Stimulated activated CD8-positive, alpha-beta memory T cell treated with anti-CD3 and anti-CD28 coated beads, Interleukin-2, amount 100 ng/mL, for 1 hour (primary cell): ENCODE measurements at places on chromosomes 4 and X.
A peak's percentile ranks its signal among the peaks of the same experiment; 100 is the strongest.

GRCh38 chrX:40933132-40933705 lies 152.0 kb upstream of the USP9X start:
- no peak for DNase-seq

DNA sequence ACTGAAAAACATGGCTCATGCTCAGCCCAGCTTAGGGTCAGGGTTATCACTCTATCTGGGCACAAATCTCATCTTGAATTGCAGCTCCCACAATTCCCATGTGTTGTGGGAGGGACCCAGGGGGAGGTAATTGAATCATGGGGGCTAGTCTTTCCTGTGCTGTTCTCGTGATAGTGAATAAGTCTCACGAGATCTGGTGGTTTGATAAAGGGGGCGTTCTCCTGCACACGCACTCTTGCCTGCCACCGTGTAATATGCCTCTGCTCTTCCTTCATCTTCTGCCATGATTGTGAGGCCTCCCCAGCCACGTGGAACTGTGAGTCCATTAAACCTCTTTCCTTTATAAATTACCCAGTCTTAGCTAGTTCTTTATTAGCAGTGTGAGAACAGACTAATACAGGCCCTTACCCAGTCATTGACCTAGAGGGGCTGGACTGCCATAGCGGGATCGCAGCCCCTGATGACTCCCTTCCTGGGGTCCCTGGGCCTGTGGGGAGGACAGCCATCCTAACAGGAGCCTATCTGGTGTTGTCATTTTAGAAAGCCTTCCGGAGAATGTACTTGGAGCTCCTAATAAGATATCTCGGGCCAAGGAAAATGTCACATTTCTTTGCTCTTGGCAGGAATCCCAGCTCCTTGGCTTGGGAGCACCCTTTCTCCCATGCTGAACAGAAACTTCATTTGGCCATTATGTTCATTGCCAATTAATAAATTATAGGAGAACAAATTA lies 112.6 kb downstream of the PHKA2 start:
- DNase-seq, result no peak

GRCh38 chrX:106952988-106953387 lies 32.8 kb downstream of the CLDN2 start:
- no peak for DNase-seq

DNA sequence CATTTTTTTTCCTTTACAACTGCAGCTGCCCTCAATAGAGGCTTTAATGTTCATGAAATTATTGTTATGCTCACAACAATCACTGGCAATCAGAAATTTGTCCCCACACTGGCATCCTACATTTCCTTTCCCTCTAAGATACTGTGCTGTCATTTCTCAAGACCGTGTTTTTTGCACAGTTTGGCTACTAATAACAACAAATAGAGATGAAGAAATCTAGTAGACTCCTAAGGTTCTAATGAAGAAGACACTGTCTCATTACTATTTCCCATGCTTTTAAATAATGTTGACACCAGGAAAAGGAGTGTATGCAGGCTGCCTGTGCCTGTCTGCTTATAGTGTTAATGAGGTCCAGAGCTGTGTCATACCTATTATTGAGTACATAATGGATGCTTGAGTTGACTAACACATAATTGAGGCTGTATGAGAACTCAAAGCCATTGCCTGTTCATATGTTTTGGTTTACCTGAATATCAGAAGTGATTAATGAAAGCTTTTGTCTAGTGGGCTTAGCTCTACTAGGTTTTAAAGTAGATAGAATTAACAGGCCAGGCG lies 1.5 kb upstream of the EIF4E start:
- DNase-seq, result no peak

DNA sequence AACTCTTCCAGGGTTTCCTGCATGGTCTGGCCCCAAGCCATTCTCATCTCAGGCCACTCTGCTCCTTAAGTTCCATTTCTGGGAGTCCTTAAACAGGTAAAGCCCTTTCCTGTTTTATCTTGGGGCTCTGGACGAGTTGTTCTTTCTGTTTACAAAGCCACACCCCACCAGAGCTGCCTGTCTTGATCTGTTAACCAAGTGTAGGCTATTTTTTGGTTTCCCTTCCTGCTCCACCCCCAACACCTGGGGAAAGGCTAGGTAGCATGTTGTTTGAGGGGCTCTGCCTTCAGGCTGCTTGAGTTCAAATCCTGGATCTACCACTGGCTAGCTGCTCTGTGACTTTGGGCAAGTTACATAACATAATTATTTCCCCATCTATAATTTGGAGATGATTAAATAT lies 40.0 kb downstream of the ERVMER34-1 start:
- no peak for DNase-seq

DNA sequence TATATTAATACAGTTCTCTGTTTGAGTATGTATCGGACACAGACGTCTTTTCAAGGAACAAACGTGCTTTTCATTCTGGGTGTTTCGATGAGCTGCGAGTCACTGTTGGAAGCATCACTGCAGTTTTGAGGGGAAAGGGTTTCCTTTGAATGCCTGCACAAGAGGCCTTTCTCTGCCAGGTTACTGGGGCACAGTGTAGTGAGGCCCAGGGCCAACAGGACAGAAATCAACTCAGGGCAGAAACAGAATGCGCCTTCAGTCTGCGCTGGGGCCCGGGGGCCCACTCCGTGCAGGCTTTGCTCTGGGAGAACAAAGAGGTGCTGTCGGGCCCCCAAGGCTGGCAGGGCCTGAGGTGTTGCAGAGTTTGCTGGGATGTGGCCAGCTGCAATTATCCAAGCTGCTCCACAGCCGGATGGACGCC lies 2.3 kb upstream of the PPP2R3B start:
- DNase-seq, result no peak

GRCh38 chrX:19096586-19096985 lies 25.7 kb downstream of the ADGRG2 start:
- no peak for DNase-seq

DNA sequence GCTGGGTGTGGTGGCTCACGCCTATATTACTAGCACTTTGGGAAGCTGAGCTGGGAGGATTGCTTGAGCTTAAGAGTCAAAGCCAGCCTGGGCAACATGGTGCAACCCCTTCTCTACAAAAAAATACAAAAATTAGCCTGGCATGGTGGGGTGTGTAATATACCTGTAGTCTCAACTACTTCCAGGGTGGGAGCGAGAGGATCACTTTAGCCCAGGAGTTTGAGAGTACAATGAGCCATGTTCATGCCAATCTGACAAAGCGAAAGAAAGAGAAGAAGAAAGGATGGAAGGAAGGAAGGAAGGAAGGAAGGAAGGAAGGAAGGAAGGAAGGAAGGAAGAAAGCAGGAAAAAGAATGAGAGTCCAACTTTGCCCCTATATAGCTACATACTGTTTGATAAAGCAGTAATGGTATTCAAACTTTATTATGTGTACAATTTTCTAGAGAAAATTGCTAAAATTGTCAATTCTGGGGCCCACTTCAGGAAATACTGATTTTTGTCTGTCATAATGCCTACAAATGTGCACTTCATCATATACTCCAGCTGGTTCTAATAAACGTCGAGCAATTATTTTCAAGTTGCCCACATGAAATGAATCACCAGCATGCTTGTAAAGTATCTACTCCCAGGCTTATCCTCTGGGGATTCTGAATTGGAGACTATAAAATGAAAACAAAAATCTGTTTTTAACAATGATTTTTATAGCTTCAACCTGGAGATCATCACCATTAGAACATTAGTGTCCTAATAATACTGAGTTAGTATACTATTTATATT lies 132.3 kb downstream of the NDST4 start:
- DNase-seq, result no peak

- no peak for DNase-seq
Observed at GRCh38 chr4:16205298-16206164, 20.7 kb downstream of the TAPT1 start.

- DNase-seq, result no peak
Observed at GRCh38 chrX:149903889-149904748, 23.1 kb downstream of the MAGEA8 start.

- no peak for DNase-seq
Observed at GRCh38 chr4:166045457-166045856, 172.4 kb downstream of the TLL1 start.

DNA sequence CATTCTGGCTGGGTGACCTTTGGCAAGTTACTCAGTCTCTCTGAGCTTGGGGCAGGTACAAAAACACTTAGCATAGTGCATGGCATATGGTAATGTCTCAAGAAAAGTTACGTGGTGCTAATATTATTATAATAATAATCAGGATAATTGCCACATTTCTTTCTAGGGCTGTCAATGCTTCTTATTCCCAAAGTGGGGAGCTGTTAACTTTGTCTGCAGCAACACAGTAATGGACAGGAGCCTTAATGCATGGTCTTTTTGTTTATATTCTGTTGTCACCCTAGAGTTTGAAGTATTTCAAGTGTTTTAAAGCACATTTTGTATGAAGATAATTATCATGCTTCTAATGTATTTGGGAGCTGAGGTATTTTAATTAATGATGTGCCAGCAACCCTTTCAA lies 121.8 kb downstream of the FHIP1A start:
- DNase-seq, result no peak

DNA sequence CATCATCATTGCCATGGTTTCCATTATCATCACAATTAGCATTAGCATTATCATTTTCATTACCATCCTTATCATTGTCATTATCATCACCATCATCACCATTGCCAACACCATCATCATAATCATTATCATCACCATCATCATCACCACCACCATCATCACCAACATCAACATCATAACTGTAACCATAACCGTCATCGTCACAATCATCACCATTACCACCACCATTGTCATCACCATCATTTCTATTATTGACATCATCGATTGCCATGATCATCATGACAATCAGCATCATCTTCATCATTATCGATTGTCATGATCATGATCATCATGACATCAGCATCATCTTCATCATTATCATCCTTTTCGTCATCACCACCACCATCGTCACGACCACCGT lies 88.9 kb upstream of the MSX1 start:
- no peak for DNase-seq

DNA sequence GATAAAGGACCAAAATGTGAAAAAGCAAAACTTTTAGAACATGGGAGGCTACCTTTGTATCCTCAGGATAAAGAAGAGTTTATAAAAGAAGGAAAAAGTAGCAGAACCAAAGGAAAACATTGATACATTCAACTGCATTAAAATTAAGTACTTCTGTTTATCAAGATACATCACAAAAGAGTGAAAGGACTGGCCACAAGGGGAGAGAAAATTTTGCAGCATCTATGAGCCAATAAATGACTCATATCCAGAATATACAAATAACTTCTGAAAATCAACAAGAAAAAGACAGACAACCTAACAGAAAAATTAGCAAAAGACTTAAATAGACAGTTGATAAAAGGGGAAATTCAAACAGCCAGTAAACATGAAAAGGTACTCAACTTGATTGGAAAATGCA lies 177.1 kb downstream of the RBMX2 start:
- DNase-seq, result no peak

- no peak for DNase-seq
Observed at GRCh38 chr4:3874028-3874415, 107.8 kb downstream of the ADRA2C start.

GRCh38 chrX:147875866-147876596 lies 35.7 kb upstream of the FMR1 start:
- DNase-seq, result no peak

GRCh38 chr4:108352664-108353308 lies 184.1 kb upstream of the LEF1 start:
- DNase-seq, result no peak

- no peak for DNase-seq
Observed at GRCh38 chrX:11597479-11597878, 68.2 kb downstream of the ARHGAP6 start.

- peak; percentile 13 for DNase-seq
Observed at GRCh38 chrX:148310426-148311165, 189.8 kb upstream of the AFF2 start.

- no peak for DNase-seq
Observed at GRCh38 chrX:74343343-74344279, 39.6 kb downstream of the ZCCHC13 start.

- no peak for DNase-seq
Observed at GRCh38 chr4:18077808-18078207, 56.3 kb upstream of the LCORL start.

DNA sequence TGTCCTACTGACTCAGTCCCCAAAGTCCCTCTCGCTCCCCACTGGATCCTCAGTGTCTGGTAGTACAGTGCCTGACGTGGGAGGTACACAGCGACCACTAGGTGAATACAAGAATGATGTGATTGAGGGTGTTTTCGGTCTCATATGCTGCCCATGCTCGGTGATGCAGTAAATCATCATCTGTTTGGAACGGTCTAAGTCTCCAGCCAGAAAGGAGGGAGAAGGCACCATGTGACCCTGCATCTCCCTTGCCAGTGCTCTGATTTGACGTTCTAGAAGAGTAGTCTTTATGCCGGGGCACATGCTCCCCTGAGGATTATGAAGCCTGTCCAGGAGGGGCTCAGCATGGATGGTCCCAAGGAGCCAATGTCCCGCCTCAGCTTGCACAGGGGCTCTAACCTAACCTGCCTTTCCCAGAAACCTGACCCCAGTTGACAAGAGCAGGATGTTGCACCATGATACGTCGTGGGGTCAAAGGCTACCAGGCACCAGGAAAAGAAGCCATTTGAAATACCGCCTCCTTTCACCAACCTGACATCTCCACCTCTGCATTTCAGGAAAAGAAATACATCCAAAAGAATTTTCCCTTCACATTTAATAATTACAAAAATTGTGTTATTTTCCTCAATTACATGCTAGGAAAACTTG lies 13.8 kb upstream of the PLXNB3 start:
- no peak for DNase-seq

GRCh38 chr4:88535090-88535755 lies 11.6 kb upstream of the PYURF start:
- no peak for DNase-seq

DNA sequence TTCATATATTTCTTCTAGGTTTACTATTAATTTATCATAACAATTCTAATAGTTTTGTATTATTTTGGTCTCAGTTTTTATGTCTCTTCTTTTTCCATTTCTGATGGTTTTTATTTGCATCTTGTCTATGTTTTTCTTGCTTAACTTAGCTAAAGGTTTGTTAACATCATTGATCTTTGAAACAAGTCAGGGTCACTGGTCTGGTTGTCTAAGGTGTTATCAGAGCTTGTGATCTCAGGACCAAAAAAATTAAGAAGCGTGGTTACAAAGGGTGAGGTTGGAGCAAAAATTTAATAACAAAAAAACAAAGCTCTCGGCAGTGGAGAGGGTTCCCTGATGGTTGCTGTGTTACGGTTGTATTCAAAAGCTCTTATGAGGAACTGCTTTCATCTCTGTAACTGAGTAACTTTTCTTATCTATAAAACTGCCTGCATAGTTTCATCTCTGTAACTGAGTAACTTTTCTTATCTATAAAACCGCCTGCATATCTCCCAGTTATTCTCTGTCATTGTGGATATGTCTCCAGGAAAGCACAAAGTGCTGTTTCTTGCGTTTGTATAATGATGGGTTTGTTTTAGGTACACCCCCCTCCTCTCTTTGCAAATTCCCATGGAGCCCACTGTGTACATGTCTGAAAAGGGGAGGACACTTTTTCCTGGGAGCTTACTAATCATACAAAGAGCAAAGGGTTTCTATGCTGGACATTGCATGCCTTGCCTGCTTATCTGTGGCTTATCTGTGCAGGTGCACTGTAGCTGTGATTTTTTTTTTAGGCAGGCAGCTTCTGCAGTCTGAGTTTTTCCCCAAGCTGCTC lies 62.4 kb upstream of the UGT2B15 start:
- no peak for DNase-seq

GRCh38 chrX:56974408-56974807 lies 20.9 kb downstream of the SPIN3 start:
- DNase-seq, result no peak
